ENCODE measurements at places on chromosomes 6 and 20.

- DNase-seq, result no peak
Observed at GRCh38 chr6:35519313-35520015, 6.8 kb upstream of the TULP1 start.

DNA sequence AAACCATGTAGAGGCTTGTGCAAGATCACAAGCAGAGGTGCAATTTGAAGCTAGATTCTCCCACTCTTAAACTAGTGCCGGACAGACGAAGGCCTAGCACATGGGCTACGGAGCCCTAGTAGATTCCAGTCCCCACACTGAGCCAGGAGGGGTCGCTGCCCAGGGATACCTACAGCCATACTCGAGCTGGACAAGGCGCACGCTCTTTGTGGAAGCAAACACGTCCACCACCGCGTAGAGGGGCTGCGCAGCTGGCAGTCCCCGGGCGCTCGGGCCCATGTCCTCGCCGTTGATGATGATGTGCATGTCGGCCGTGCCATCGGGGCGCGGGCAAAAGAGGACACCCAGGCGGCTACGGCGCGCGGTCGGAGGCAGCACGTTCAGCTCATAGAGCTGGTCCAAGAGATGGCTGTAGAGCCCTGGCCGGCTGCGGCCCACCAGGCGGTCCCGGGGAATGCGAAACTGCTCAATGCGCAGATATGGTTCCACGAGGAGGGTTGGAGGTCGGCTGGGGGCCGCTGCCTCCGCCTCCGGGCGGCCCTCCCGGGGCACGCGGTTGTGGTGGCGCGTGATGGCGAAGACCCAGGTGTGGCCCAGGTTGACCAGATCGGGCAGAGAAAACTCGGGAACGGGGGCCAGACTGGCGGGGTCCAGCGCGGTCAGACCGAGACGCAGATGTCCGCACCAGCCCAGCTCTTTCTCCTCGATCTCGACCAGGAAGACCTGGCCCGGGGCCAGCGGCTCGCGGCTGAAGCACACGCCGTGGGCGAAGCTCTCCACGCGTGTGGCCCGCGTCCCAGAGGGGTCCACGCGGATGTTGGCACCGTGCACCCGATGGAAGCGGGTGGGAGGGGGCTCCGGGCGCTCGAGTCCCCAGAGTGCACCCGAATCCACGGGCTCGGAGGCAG lies 677 bp downstream of the NEURL2 start:
- DNase-seq, result peak; percentile 54

GRCh38 chr6:4253604-4254231 lies 118.3 kb upstream of the ECI2 start:
- DNase-seq, result no peak

GRCh38 chr6:43093436-43094289 lies 17.5 kb downstream of the PTK7 start:
- DNase-seq, result no peak

- DNase-seq, result no peak
Observed at GRCh38 chr6:127907960-127908640, 7.2 kb upstream of the THEMIS start.

DNA sequence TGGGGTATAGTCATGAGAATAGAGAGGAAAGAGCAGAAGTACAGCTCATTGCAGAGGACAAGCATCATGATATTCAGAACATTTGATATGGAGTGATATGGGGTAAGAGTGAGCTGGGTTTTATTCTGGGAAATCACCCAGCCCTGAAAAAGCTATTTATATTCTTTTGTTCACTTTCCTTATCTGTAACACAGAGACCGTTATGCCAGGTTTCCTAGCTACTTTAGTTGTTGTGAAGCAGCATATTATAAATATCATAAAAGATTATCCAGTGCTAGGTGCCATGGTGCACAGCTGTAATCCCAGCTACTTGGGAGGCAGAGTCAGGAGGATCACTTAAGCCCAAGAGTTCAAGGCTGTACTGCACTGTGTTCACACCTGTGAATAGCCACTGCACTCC lies 9.8 kb upstream of the DEFB129 start:
- no peak for DNase-seq

DNA sequence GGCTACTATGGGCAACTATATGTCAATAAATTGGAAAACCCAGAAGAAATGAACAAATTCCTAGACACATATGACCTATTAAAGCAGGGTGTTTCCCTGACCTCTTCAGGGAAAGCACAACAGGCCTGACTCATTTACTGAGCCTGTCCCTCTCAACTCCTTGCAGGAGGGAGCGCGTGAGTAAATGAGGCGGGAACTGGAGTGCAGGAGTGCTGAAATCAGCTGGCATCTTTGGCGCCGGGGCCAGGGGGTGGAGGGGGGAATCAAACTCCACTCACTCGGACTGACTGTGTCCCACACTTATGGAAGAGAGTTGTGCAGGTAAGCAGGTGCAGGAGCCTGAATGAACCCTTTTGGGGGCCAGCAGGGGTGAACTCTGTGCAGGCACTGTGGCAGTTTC lies 671.2 kb upstream of the PTCHD4 start:
- DNase-seq, result no peak

- no peak for DNase-seq
Observed at GRCh38 chr6:132892929-132893771, 78.8 kb downstream of the RPS12 start.

GRCh38 chr6:63864061-63864460 lies 228.5 kb downstream of the PHF3 start:
- no peak for DNase-seq

- DNase-seq, result peak; percentile 59
Observed at GRCh38 chr6:37696841-37697662, 631 bp downstream of the MDGA1 start.

DNA sequence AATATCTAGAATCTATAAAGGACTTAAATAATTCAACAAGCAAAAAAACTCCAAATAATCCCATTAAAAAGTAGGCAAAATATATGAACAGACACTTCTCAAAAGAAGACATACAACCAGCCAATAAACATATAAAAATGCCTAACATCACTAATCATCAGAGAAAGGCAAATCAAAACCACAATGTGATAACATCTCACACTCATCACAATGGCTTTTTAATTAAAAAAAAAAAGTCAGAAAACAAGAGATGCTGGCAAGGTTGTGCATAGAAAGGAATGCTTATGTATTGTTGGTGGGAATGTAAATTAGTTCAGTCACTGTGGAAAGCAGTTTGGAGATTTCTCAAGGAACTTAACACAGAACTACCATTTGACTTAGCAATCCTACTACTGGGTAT lies 979.6 kb upstream of the MAP3K7 start:
- no peak for DNase-seq

GRCh38 chr20:20480689-20481088 lies 112.8 kb downstream of the INSM1 start:
- DNase-seq, result no peak

GRCh38 chr6:53347921-53348370 lies 804 bp downstream of the ELOVL5 start:
- DNase-seq, result peak; percentile 48

DNA sequence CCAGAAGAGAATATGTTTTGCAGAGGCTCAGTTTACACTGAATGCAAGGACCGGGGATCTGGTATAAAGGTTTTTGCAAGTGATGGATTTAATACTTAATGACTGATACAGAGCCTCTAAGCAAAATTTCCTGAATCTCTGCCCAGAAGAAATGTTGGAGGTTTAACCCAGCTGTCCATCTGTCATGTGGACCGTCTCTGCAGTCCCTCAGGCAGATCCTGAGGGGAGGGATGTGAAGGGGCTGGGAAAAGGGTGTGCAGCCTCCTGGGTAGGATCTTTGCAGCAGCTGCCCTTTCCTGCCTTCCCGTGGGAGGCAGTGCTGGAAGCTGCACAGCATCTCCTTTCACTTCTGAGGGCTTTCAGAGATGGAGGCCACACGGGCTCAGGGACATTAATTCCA lies 207.0 kb downstream of the SLC24A3 start:
- DNase-seq, result no peak

GRCh38 chr6:109299265-109299607 lies 83.0 kb downstream of the CD164 start:
- no peak for DNase-seq

DNA sequence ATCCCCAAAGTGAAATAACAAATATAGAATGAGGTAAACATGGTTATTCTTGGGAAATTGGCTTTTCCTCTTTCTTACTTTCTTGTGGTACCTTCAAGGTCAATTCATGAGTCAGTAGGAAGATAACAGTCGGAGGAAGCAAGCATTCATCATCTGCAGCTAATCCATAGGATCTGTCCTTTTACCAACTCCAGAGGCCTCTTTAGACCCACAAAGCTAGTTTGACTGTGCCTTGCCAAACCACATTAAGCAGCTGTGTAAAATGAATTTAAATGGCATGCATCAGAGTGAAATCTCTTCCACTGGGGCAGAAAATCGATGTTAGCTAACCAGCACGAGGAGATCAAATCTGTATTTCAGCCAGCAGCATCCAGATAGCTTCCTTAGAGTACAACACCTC lies 171.3 kb downstream of the TMEM242 start:
- no peak for DNase-seq

GRCh38 chr6:47188588-47189021 lies 121.1 kb downstream of the TNFRSF21 start:
- DNase-seq, result no peak

DNA sequence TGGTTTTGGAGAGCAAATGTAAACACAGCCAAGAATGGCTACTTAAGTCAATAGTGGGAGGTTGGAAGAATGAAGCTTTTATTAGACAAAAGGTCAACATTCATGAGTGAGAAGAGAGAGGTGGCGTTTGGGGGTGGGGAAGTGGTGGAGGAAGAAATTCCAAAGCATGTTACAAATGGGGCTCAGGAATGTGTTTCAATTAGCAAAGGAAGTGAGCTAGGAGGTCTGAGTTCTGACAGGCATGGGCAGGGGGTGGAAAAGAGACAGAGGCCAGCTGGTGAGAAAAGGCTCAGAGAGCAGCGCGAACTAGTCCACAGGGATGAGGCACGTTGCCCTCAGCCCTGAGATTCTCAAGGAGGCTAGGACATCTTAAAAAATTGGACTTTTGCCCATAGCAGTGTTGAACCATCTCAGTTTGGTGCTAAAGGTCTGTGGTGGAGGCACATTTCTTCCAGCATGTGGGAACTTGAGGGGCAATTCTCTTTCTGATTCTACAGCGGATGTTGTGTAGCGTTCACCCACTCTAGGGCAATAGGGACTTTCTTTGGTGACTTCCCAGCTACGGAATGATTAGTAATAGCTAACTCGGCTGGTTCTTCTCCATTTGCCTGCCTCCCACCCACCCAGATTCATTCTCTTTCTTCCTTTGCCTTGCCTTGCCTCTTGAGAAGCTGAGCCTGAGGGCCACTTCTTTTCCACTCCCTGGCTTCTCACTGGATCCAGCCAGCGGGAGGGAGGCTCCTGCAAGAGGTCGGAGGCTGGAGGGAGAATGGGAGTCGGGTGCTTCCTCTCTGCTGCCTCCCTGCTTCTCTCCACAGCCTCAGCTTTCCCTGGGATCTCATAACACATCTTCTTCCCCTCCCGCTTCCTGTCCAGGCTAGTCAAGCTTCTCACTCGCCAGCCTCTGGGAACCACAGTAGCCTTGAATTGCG lies 45.1 kb upstream of the NEDD9 start:
- no peak for DNase-seq

DNA sequence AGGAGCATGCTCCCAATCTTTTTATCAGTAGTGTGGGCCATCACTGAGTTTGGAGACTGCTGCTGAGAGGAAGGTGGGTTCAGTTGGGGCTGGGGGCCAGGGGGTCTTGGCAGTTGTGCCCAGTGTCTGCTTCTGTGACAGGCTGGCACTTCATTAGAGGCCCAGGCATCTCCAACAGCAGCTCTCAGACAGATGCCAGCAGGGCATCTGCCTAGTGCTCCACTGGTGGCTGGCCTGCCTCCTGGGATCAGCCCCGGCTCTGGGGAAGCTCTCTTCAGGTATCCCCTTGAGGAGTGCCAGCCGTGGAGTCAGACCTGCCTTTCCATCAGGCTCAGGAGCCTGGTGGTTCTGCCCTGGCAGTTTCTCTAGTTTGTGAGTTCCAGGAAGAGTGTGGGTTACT lies 77.3 kb downstream of the DTD1 start:
- no peak for DNase-seq

- no peak for DNase-seq
Observed at GRCh38 chr6:158852312-158853071, 33.3 kb upstream of the EZR start.

GRCh38 chr6:42335896-42336295 lies 115.8 kb downstream of the TRERF1 start:
- no peak for DNase-seq

Data from activated CD8-positive, alpha-beta memory T cell treated with anti-CD3 and anti-CD28 coated beads, Interleukin-2, amount 50 U/mL, for 4 hours (primary cell).